Uterus (tissue), 4 donors: ENCODE measurements at places on chromosomes 5 and 9. TPM values are rescaled to one million over a fixed set of nuclear protein-coding genes. Genes with fewer than 3 reads are reported as not detected.
A peak's percentile ranks its signal among the peaks of the same experiment; 100 is the strongest.

DNA sequence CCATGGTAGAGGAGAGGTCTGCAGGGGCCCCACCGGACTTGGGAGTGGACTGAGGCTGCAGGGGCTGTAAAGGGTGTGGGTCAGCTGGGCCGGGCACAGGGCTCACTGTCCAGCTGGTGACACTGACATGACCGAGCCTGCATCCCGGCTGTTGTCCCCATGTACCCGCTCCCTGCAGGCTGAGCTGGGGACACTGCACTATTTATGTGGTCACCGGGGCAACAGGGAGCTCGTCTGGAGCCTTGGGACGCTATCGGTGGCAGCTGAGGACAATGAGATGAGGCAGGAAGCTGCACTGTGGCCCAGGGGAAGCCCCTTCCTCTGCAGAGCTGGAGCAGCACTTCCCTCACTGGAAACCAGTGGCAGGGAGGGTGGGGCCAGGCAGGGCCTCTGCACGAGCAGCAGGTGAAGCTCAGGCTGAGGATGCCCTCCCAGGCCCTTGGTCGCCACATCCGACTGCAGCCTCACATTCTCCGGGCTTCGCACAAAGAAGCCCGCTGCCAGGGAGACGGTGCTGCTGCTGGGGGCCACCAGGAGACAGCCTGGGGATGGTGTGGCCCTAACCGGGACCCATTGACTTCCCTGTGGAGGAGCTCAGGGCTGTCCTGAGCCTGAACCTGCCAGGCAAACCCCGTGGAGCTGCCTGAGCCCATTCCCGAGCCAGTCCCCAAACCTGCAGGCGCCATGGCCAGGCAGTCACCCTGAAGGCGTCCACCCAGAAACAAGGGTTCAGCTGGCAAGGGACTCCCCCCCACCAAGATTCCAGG lies 26.4 kb downstream of the ZDHHC11B start:
- DNase-seq: no peak

- no peak for DNase-seq
Observed at GRCh38 chr9:95644377-95644776, 127.6 kb upstream of the PTCH1 start.

DNA sequence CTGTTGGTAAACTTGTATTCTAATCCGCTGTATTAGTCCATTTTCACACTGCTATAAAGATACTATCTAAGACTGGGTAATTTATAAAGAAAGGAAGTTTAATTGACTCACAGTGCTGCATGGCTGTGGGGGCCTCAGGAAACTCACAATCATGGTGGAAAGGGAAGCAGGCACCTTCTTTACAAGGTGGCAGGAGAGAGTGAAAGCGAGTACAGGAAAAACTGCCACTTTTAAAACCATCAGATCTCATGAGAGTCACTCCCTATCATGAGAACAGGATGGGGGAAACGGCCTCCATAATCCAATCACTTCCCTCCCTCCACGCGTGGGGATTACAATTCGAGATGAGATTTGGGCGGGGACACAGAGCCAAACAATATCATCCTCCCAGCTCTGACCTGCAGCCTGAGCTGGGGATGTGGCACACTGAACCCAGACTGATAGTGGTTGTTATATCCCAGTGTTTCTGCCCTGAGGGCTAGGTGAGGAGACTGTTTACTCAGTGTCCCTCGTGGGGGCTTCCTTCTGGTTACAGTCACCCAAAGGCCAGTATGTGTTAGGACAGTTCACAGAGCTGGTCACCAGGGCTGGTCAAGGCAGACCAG lies 488.3 kb downstream of the KDM4C start:
- no peak for DNase-seq

DNA sequence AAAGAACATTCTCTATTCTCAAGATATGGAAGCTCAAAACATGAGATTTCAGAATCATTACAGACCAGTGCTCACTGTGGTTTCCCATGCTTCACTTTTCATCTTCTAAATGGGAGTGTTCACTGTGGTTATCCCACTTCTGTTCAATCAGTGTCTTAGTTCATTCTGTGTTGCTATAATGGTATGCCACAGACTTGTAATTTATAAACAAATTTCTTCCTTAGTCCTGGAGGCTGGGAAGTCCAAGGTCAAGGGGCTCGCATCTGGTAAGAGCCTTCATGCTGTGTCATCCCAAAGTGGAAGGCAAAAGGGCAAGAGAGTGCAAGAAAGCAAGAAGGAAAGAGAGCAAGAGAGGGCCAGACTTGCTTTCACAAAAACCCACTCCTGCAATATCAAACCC lies 146.3 kb downstream of the TTC39B start:
- no peak for DNase-seq

GRCh38 chr5:78985725-78986223 lies 664 bp upstream of the ARSB start:
- DNase-seq: peak; percentile 38

DNA sequence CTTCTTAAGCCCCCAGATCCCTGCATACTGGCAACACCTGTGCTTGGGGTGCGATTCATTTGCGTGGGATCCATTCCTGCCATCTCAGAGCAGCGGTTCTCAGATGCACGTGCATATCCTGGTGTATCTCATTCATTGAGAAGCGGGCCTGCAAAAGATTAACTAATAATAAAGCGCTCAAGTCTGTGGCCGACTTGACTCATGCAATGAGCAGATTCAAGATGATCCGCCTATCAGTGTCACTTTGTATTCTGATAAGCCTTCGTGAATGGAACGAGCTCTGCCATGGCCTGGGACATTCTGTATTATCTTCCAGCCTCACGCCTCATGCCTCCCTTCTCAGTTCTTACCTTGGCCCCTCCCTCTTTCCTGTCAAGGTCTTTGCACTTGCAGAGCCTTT lies 22.3 kb downstream of the C1QTNF2 start:
- no peak for DNase-seq

DNA sequence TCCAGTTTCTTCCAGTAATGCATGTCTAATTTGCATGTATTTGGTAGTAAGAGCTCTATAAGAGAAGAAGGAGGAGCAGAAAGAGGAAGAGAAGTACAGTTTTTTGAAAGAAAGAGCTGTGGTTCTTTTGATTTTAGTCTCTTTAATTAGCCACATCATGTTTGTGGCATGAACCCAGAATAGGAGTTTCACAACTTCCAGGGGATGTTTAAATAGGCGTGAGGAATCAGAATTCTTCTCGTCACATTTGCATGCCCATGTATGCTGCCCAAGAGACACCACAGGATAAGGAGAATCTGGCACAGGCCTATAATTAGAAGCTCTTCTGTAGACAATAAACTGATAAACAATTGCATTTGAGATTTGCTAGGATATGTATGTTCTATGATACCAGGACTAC lies 78.7 kb downstream of the GAS1 start:
- no peak for DNase-seq

GRCh38 chr5:135050244-135050767 lies 16.3 kb upstream of the PITX1 start:
- DNase-seq: no peak

DNA sequence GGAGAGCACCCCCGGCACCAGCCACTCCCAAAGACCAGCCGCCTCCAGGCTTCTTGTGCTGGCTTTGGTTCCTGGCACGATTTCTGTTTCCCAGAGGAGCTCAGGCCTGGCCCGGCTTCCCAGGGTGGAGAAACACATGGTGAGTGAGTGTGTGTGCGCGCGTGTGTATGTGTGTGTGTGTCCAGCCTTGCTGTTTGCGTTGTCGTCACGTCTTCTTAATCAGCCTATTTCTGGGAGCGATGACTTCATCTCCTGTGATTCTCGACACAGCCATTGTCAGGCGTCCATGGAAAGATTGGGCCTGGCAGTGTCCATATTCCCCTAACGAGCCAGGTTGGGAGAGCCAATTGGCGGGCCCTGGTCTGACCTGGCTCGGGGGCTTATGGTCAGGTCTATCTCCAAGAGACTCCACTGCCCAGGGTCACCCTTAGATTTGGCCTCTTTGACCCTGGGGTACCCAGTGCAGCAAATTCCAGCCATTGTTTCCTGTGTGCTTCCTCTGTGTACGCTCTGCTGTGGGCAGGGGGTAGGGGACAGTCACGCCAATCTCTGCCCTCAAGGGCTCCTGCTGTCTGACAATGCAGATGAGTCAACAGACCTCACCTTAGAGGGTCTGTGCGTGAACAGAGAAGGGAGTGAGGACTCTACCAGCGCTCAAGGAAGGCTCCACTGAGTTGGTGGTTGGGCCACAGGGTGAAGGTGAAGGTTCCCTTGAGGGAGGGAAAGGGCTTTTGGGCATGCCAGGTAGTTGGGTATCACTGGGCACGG lies 73.8 kb downstream of the DAB2IP start:
- DNase-seq: peak; percentile 97

DNA sequence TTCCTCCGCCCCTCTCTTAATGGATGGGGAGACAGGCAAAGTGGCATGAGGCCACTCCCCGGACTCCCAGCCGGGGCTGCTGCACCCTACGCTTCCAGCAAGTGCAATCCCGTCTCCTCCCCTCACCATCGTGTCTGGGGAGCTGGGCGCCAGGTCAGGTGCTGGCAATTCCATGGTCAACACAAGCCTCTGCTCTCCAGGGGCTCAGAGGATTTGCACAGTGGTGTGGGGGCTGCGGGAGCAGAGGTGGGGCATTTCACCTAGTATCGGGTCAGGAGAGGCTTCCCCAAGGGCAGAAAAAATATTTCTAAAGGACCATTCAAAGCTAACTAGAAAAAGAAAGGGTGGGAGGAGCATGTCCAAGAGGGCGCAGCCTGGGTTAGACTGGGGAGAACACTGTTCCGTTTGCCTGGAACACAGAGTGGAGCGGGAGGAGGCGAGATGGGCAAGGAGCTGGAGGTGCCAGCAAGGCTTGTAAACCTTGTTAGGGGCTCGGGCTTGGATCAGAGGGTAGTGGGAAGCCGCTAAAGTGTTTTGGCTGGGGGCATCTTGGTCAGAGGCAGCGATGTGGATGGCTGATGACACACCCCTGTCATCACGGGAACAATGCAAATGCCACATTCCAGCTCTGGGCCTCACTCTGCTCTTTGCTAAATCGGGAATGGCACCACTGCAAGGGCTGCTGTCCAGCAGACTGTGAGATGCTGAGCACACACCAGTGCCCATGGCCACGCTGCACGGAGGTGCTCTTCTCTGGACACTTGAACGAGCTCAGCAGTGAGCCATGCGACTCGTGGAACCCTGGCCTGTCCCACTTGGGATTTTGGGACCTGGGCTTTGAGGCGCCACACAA lies 191.7 kb downstream of the CDK5RAP2 start:
- DNase-seq: no peak

DNA sequence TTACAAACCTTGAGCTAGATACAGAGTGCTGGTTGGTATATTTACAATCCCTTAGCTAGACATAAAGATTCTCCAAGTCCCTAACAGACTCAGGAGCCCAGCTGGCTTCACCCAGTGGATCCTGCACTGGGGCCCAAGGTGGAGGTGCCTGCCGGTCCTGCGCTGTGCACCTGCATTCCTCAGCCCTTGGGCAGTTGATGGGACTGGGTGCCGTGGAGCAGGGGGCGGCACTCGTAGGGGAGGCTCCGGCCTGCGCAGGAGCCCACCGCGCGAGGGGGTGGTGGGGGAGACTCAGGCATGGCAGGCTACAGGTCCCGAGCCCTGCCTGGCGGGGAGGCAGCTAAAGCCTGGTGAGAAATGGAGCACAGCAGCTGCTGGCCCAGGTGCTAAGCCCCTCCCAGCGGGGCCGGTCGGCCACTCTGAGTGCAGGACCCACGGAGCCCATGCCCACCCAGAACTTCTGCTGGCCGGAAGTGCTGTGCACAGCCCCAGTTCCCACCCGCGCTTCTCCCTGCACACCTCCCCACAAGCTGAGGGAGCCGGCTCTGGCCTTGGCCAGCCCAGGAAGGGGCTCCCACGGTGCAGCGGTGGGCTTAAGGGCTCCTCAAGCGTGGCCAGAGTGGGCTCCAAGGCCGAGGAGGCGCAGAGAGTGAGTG lies 1464.7 kb downstream of the EFNA5 start:
- DNase-seq: no peak

GRCh38 chr5:156396063-156396829 lies 69.3 kb downstream of the SGCD start:
- DNase-seq: no peak

DNA sequence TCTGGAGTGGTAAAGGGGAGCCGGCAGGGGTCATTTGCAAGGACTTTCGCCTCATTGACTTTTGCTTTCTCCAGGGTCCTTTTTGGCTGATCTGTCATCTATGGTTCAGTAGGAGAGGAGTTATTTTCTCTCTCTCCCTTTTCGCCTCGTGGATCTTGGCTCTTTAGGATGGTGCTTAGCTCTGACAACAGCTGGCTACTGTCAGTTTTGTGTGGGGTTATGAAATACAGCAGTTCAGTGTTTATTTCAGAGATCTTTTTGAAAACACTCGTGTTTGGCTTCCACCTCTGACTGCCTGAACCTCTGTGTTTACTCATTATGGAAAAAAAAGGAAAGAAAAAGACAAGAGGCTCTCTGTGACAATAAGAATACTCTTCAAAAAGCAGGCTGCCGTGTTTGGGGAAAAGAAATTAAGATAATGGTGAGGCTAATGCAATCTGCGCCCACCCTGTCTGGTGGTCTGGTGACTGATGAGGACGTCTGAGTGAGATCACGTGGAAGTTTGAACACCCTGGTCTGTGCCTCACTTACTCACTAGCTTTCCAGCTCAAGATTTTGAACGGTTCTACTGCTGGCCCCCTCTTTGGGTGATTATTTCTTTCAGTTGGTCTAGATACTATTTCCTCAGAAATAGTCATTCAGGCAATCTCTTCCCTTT lies 567.7 kb downstream of the CAAP1 start:
- no peak for DNase-seq

- DNase-seq: no peak
Observed at GRCh38 chr5:33272288-33272687, 168.5 kb upstream of the TARS1 start.

DNA sequence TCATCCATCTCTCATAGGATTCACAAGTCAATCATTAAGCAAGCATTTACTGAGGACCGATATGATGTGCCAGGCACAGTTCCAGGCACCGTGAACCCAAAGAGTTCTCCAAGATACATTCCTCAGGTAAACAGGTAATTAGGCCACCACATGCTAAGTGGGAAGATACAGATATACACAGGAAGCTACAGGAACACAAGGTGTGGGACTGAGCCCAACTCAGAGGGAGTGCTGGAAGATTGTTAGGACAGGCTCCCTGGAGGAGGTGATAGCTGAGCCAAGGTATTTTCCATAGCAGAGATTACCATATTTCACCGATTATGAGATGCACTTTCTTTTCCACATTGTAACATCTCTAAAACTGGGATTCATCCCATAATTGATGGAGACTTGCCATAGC lies 31.4 kb upstream of the RAI14 start:
- DNase-seq: no peak

DAB2IP gene
- total RNA-seq: 40.6 TPM

SMIM27 gene
- total RNA-seq: 8.1 TPM

POLE3 gene
- 46.4 TPM for total RNA-seq

CCDC192 gene
- 1.3 TPM for total RNA-seq

KCNV2 gene
- not detected for total RNA-seq

BTNL9 gene
- total RNA-seq: 9.0 TPM

SNCB gene
- not detected for total RNA-seq

KIF4B gene
- not detected for total RNA-seq

IL9 gene
- not detected for total RNA-seq

IFNK gene
- total RNA-seq: not detected
